ENCODE measurements at places on chromosomes 11 and 22.
A peak's percentile ranks its signal among the peaks of the same experiment; 100 is the strongest.

DNA sequence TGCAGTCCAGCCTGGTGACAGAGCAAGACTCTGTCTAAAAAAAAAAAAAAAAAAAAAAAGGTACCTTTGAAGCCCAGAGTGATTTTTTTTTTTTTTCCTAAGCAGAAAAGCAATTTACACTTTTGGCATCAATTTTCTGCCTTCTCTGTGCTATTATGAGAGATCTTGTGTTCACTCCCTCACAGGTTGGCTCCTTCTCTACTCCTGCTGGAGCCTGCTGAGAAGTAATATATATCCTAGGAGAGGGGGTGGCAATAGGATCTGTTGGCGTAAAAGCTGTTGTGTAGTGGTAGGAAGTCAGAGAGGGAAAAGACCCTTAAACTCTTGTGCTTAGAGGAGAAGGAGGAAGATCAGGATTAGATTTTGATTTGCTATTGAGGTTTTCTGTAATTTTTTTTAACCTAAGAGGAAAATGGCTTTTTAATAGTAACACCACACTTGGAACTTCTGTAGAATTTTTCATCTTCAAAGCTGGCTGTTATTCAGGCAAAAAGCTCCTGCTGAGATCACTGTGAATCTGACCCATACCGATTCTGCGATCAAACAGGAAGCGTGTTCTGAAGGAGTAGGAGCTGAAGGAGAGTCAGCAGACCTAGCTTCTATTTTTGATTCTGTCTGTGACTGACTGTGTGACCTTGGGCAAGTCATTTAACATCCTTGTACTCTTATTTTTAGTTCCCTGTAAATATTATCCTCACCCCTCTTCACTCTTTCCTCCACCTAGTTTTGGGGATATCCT is 77.7 kb downstream of the TRIM44 start:
- no peak for DNase-seq

DNA sequence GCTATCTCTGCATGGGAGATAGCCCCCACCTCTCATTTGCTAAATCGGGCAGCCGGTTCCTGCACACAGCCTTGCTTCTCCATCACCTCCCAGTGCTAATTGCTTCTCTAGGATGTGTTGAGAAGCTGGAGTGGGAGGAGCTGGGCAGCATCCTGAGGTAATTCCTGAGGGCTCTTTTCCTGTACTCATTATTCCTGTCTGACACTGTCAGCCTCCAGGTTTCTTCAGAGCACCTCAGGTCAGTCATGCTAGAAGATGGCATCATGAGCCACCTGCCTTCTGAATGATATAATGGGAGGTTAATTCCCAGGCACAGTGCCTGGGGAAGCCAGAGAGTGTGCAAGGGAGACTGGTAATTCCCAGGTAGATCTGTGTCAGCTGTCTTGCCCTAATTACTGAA is 133.0 kb downstream of the RAB38 start:
- no peak for DNase-seq

- DNase-seq = no peak
Observed at GRCh38 chr11:103338621-103339484, 229.6 kb downstream of the DYNC2H1 start.

DNA sequence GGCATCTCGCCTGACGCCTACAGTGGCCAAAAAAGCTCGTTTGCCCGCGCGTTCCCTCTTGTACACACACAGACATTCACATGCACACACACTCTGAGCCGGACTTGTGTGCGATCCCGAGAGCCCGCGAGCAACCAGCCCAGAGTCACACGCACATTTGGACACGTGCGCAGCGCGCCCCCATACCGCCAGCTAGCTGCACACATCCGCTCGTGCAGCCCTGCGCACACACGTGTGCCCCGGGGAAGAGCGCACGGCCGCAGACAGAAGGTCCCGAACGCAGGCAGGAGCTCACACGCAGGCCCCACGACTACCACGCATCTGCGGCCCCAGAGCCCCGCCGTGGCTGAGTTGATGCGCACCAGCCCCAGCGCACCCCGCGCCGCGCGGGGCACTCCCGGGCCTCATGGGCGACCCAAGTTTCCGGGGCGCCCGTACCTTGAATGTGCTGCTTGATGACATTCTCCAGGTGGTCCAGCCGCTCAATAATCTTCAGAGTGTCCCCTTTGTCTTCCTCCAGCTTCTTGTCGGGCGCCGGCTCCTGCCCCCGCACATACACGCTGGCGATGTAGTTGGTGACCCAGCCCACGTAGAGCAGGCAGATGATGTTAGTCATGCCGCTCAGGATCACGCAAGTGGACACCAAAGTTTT is 758 bp downstream of the GALNT18 start:
- DNase-seq = peak; percentile 21
